Pancreas (tissue), 10 donors: ENCODE measurements at places on chromosomes 5 and 9.
A peak's percentile ranks its signal among the peaks of the same experiment; 100 is the strongest.

- no peaks in the 10 kb centered on the region for H3K27me3 ChIP-seq
- H3K4me3 ChIP-seq = no peak overlapping the region
- H3K4me1 ChIP-seq = no peaks in the 10 kb centered on the region
- no peak overlapping the region for H3K27ac ChIP-seq
- no peaks in the 10 kb centered on the region for H3K36me3 ChIP-seq
- DNase-seq = no peak
Observed at GRCh38 chr9:13352451-13352979, 73.0 kb upstream of the MPDZ start.

DNA sequence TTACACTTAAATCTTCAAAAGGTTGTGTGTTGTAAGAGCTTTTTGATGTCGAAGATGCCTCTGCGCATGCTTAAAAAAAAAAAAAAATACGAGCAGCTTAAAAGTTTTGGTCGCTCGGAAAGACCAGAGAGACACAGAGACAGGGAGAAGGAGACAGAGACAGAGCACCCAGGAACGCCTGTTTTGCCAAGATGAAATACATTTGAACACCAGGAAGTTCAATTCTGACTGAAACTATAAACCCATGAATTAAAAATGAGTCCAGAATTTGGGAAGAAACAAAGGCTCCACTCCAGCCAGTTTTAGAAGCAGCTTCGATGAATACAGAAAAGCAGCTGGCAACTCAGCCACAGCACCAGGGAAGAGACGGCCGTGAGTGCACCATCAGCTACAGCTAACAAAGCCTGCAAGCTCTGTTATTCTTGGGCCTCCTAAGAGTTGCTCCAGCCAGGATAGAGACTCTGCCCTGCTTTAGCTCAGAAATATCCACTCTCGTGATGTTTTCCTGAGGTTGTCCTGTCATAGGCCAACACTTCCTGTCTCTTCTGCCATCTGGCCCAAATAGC lies 2.5 kb upstream of the ZNF474 start:
- H3K27me3 ChIP-seq = no peaks in the 10 kb centered on the region
- H3K4me1 ChIP-seq = no peaks in the 10 kb centered on the region
- no peak for DNase-seq
- no peaks in the 10 kb centered on the region for H3K36me3 ChIP-seq
- no peak overlapping the region for H3K4me3 ChIP-seq

GRCh38 chr5:101806410-101806809 lies 489.7 kb downstream of the SLCO4C1 start:
- no peaks in the 10 kb centered on the region for H3K36me3 ChIP-seq
- H3K27ac ChIP-seq = no peak overlapping the region
- H3K27me3 ChIP-seq = no peaks in the 10 kb centered on the region
- no peak overlapping the region for H3K4me3 ChIP-seq

GRCh38 chr5:151686674-151687407 lies at the start of gene SPARC:
Gene SPARC, minus strand, starts transcription at chr5:151686915. Its CDS starts 10,727 bp downstream, at chr5:151676188.
- DNase-seq = no peak
- H3K4me3 ChIP-seq = no peak within 1 kb of the TSS
- H3K27me3 ChIP-seq = no peaks in the 10 kb centered on the region
- no peaks in the 10 kb centered on the region for H3K36me3 ChIP-seq
- no peaks in the 10 kb centered on the region for H3K4me1 ChIP-seq

DNA sequence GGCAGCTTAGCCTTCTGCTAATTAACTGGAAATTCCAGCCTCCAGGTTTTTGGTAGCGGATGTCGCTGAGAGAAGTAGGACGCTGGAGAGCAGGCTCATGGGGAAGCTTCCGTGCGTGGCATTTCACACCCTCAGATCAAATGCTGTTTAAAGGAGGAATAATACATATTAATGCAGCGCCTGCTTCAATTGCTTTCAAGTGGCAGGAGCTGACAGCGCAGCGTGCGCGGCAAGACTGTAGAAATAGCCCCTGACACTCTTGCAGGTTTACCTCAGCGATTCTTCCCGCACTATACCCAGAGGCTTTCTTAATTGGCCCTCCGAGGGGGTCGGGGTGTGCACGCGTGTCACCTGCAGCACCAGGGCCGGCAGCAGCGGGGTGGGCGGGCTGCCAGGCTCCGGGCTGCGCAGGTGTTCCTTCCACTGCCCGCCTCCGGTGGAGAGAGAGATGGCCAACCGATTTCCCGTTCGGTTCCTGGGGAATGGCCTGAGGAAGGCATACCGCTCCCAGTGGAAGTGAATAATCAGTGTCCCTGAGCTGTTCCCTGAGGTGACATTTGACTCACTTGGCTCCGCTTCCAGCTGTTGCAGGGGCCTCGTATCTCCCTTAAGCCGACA lies 427.9 kb downstream of the KCTD16 start:
- H3K4me3 ChIP-seq = peak overlapping the region; percentile 42
- H3K4me1 ChIP-seq = no peaks in the 10 kb centered on the region

DNA sequence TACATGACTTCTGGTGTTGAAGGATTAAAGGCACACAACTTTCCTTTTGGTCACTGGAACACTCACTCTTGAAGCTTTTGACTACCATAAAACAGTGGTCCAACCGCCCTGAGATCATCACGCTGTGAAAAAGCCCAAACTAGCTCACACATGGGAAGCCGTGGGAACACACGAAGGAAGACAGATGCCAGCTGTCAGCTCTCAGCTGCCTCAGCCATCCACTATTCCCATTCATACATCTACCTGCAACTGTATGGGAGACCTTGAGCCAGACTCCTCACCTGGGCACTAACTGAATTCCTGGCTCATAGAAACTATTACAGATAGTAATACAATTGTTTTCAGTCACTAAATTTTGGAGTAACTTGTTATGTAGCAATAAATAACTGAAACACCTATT lies 246.1 kb downstream of the MSX2 start:
- peaks cover 9% of the 10 kb centered on the region for H3K4me1 ChIP-seq
- H3K36me3 ChIP-seq = no peaks in the 10 kb centered on the region
- H3K4me3 ChIP-seq = no peak overlapping the region
